ENCODE measurements at places on chromosomes 3 and 15.

DNA sequence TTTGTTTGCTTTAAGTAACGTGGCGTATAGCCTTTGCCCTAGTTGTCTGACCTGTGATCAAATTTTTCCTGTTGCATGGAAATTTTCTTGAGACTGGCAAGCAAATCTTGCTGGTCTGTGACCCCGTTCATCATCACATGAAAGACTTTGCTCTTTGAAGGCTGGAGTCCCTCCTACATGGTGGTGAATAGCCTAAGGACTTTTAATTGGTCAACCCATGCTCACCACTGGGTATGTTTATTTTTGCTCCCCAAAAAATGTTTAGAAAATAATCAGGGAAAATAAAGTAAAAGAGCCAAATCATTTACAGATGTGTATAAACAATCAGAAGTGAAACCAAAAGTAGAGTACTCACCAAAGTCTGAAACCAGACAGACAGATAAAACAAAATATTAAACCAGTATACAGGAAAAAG is 1075.3 kb upstream of the ALCAM start:
- H3K27ac ChIP-seq: no peak overlapping the region
- no peaks in the 10 kb centered on the region for H3K36me3 ChIP-seq
- no peak overlapping the region for H3K4me3 ChIP-seq
- H3K27me3 ChIP-seq: no peaks in the 10 kb centered on the region

DNA sequence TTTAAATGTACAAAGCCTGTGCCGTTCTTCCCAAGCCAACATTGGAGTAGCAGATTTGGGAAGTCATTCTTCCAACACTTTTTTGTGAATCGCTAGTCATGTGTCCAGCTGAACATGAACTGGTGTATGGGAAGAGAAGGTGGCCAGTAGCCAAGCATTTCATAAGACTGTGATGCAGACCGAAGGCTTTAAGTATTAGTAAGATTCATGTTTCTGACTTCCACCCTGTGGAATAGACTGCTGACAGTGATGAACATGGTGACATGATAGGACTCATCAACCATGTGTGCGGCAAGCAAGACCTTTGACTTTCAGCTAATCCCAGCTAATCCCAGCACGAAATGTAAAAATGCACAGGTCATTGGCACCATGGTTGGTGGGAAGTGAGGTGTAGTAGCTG is 48.3 kb upstream of the THSD4 start:
- DNase-seq: no peak
- H3K4me1 ChIP-seq: no peaks in the 10 kb centered on the region

- DNase-seq: no peak
- H3K27ac ChIP-seq: no peak overlapping the region
- no peaks in the 10 kb centered on the region for H3K27me3 ChIP-seq
- no peak overlapping the region for H3K4me3 ChIP-seq
These were observed 46.6 kb downstream of the KLF13 start for GRCh38 chr15:31373096-31373865.

DNA sequence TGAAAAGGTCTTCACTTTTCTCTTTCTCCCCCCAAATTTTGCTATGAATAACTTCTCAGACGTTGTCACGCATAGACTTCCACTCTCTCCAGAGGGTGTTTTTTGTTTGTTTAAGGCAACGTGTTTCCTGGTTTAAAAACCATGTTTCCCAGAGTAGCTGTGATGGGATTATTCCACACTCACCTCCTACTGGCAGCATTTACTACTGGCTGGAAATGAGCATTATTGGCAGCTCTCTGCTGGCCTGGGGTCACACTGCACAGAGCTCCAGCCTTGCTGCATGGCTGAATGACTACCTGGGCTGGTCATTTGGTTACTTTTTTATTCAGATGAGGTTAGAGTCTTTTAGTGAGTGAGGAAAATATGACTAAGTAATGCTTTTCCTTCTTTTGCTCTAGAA is 65.2 kb downstream of the RARB start:
- no peak for DNase-seq
- H3K27ac ChIP-seq: no peak overlapping the region
- no peaks in the 10 kb centered on the region for H3K36me3 ChIP-seq
- H3K4me3 ChIP-seq: no peak overlapping the region
- no peaks in the 10 kb centered on the region for H3K4me1 ChIP-seq

DNA sequence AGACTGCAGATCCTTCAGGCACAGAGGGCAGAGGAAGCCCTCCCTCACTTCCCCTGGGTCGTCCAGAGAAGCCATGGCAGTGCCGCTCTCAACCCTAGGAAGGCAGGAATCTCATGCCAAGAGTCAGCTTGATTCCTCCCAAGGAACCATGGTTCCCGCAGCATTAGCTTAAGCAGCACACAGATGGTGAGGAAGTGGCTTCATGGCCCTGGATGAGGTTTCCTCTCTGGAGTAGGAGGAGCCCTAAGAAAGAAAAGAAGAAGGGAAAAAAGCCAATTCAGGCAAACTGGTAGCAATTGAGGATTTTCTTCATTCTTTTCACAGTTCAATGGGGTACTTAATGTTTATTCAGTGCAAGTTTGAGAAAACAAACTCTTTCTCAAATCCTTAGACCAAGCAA is 2.9 kb downstream of the RBSN start:
- peaks cover 10% of the 10 kb centered on the region for H3K4me1 ChIP-seq
- no peak overlapping the region for H3K27ac ChIP-seq
- no peaks in the 10 kb centered on the region for H3K27me3 ChIP-seq
- DNase-seq: no peak
- H3K4me3 ChIP-seq: no peak overlapping the region

DNA sequence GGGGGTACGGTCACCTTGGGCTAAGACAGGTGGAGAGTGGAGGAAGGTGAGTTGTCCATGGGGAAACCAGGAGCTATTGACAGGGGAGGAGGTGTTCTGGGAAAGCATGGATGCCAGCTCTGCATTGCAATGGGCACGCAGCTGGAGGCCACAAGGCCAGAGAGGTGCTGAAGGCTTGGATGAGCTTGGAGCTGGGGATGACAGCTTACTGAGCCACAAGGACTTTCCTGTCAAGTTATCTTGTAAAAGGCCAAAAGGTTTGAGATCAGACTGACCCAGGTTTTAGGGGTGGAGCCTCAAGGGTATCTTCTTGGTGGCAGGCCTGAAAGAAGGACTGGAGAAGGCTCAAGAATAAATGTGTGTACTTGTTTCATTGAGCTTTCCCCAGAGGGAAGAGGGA is 115.2 kb downstream of the ASB7 start:
- H3K4me3 ChIP-seq: no peak overlapping the region
- H3K36me3 ChIP-seq: no peaks in the 10 kb centered on the region
- H3K27me3 ChIP-seq: no peaks in the 10 kb centered on the region
- no peak for DNase-seq

DNA sequence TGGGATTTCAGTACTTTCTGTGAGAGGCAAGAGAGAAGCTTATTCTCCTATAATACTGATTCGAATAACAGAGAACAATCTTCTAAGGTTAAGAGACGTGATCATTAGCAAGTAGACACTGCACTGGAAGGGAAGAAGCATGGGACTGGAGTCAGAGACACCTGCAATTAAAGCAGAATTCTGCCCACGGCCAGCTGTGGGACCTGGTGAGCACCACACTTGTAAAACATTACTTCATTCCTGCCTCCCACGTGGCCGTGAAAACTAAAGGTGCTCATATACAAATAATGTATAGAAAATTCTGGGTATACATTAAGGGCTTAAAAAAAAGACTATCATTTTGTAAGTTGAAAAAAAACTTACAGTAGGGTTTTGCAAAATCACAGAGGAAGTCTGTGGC is 2.0 kb downstream of the TM2D3 start:
- H3K4me3 ChIP-seq: no peak overlapping the region
- H3K4me1 ChIP-seq: peaks cover 3% of the 10 kb centered on the region
- DNase-seq: no peak
- H3K36me3 ChIP-seq: peaks cover 61% of the 10 kb centered on the region
- H3K27me3 ChIP-seq: no peaks in the 10 kb centered on the region

- H3K4me3 ChIP-seq: no peak overlapping the region
- H3K27me3 ChIP-seq: no peaks in the 10 kb centered on the region
- no peaks in the 10 kb centered on the region for H3K36me3 ChIP-seq
- no peaks in the 10 kb centered on the region for H3K4me1 ChIP-seq
- no peak for DNase-seq
- no peak overlapping the region for H3K27ac ChIP-seq
These were observed 23.1 kb upstream of the TBC1D21 start for GRCh38 chr15:73850228-73850627.

GRCh38 chr3:48470286-48470685 is 23.7 kb downstream of the ATRIP start:
- no peak overlapping the region for H3K27ac ChIP-seq
- peaks cover 24% of the 10 kb centered on the region for H3K36me3 ChIP-seq
- no peak overlapping the region for H3K4me3 ChIP-seq
- no peak for DNase-seq
- peaks cover 24% of the 10 kb centered on the region for H3K4me1 ChIP-seq

DNA sequence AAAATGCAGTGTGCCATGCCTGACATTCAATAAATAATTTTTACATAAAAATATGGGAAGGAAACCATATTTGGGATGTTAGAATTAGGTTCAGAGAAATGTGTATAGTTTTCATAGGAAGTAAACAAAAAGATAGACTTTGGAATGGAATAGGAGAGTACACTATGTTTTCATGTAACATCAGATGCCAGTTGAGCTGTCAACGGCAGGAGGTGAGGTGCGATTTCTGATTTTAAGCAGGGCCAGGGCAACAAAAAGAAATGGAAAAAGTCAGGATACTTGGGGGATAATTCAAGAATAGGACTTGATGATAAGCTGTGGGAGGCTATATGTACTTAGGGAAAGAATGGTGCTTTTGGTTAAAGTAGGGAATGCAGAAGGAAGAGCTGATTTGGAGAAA is 639.5 kb downstream of the OTOL1 start:
- no peak overlapping the region for H3K27ac ChIP-seq
- no peaks in the 10 kb centered on the region for H3K27me3 ChIP-seq
- no peak overlapping the region for H3K4me3 ChIP-seq
- no peaks in the 10 kb centered on the region for H3K36me3 ChIP-seq
- no peak for DNase-seq

GRCh38 chr3:61808999-61809398 is 247.6 kb downstream of the PTPRG start:
- DNase-seq: no peak
- no peak overlapping the region for H3K27ac ChIP-seq
- H3K4me3 ChIP-seq: no peak overlapping the region
- H3K4me1 ChIP-seq: peaks cover 9% of the 10 kb centered on the region

DNA sequence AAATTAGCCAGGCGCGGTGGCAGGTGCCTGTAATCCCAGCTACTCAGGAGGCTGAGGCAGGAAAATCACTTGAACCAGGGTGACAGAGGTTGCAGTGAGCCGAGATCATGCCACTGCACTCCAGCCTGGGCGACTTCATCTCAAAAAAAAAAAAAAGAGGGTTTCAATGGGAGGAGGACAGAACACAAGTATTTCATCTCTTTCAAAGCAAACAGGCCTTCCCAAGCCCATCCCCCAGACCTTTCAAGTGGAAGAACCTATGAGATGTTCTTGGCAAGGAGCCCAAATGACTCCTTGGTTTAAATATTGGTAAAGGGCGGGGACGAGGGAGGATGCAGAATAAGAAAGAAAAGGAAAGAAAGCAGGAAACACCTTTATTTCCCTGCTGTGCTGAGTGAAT is 62.2 kb upstream of the MCF2L2 start:
- H3K36me3 ChIP-seq: no peaks in the 10 kb centered on the region
- no peak overlapping the region for H3K4me3 ChIP-seq
- H3K27me3 ChIP-seq: no peaks in the 10 kb centered on the region
- H3K27ac ChIP-seq: no peak overlapping the region
- peaks cover 4% of the 10 kb centered on the region for H3K4me1 ChIP-seq
